ENCODE measurements at places on chromosomes 4 and X.

GRCh38 chr4:7002336-7002735 lies 40.8 kb upstream of the TADA2B start:
- DNase-seq = no peak

- DNase-seq = no peak
These were observed 9.5 kb downstream of the EPGN start for GRCh38 chr4:74317616-74318246.

DNA sequence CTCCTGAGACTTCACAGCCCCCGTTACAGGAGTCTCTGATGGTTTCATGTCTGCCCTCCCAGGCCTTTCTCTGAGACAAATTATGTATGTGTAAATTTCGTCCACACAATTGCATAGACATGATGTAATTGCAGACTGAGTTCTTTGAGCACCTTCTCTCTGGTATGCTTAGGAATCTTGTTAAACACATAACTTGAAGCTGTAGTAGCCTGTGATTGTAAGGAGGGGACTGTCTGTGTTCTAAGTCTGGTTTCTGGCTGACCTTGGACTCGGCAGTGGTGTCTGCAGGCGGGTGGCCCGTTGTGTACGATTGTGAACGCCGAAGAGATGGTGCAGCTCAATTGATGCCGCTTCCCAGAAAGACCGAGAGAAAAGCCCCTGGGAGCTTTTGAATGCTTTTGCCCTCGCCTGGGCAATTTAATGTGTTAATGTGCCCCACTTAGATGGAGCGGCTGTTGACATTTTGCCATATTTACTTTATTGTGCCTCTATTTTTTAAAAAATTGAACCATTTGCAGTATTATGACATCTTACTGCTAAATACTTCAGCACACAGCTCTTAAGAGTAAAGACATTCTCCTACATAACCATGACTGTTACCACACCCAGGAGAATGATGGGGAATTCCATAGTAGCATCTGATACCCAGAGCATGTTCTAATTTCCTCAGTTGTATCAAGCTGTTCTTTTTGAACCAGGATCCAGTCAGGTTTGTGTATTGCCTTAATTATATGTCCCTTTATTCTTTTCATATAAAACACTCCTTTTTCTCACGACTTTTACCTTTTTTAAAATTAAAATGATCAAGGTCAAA lies 58.4 kb upstream of the TADA2B start:
- no peak for DNase-seq

DNA sequence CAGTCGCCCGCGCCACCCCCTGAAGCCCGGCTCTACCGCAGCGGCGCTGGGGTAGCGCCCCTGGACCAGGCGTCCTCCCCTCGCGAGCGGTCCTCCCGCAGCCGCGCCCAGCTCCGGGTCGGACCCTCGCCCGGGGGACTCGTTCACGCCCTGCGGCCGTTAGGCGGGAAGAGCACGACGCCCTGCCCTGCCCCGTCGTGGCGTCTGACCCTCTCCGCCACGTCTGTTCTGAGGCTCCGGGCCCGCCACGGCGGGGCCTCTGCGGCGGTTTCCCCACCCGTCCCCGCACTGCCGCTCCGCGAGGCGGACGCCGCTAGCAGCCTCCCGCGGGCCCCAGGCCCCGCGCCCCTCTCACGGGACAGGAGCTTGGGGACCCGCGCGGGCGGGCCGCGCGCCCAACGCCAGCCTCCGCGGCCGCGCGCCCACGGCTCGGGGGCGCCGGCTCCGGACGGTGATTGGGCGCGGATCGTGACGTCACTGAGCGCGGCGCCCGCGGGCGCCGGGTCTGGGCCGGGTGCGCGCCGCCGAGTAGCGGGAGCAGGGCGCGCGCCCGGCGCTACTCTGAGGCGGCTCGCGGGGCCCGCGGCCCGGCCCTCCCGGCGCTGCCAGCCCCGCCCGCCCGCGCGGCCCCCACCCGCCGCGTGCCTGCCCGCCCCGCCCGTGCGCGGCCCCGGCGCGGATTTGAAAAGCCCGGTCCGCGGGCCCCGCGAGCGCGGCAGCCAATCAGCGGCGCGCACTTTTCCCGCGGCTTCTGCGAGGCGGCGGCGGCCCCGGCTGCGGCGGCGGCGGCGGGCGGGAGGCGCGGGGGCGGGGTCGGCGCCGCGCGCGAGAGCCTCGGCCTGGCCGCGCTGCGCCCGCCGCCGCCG lies at the start of gene NSD2:
TSS of gene NSD2 (plus strand) at position 816 of the 866 bp plus-strand sequence. CDS start 29,262 bp downstream, outside the sequence.
- peak; percentile 90 for DNase-seq

DNA sequence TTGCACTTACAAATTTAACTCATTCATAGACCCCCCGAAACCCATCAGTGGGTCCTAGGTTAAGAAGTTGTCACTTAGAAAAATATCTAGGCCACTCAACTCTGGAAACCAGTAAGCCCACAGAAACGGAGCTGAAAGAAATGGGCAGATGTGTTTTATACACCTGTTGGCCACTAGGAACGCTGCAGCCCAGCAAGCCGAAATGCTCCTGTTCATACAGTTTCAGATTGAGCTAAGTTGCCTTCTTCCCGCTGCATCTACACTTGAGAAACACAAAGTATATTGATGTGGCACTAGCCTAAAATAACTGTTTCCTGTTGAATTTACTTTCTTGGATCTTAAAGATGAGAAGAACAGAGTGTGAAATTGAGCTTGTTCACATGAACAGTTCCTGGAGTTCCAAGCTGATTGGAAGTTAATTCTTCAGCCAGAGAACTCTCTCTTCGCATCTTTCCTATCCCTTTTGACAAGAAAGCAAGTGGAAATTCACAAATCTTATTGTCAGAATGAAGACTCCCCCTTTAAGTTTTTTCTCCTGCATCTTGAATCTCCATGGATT lies 174.1 kb downstream of the RBMX2 start:
- DNase-seq = peak; percentile 14

DNA sequence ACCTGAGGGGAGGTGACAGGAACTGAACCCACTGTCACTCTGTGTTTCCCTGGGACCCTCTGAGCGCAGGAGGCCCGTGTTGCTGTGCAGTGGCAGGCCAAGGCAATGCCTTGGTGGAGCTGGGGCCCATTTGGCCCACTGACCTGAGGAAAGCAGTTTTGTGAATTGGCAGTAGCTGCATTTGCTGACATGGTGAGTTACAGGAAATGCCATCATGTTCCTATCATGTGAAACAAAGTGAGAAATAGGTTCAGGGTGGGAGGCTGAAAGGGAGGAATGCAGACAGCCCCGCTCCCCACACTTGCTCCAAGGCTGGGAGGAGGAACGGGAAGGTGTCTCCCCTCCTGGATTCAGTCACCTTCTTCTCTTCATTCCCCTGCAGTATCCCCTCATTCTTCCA lies 146.1 kb downstream of the PTTG2 start:
- DNase-seq = no peak

GRCh38 chr4:164894702-164895101 lies 17.7 kb downstream of the APELA start:
- no peak for DNase-seq

DNA sequence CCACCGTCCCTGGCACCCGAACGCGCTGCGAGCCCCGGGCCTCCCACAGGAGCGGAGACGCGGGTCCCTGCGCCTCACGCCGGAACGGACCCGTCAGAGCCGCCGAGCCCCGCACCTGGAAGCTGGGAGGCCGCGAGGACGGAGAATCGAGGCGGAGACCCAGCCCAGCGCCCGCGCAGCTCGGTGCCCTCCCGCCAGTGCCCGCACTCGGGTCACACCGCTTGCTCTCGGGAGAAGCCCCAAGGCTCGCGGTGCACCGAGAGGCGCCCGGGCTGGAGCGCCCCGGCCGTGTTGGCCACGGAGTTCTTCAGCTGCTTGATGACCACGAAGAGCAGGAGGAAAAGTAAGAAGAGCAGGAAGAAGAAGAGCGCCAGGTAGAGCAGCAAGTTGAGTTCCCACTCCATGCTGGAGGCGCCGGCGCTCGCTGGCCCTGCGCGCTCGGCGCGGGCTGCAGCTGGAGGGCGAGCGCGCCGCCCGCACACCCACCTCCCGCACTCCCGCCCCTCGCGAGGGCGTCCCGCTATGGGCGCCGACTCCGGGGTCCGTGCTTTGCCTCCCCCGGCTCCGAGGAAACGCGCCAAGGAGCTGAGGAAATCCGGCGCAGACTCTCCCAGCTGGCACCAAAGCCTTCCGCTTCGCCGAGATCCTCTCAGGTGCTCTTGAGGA lies at the start of gene SMIM43:
TSS of gene SMIM43 (minus strand) at position 463 of the 666 bp plus-strand sequence. CDS start at position 404, 59 bp downstream.
- DNase-seq = no peak

GRCh38 chrX:110036162-110037033 lies 33.5 kb downstream of the TMEM164 start:
- no peak for DNase-seq

DNA sequence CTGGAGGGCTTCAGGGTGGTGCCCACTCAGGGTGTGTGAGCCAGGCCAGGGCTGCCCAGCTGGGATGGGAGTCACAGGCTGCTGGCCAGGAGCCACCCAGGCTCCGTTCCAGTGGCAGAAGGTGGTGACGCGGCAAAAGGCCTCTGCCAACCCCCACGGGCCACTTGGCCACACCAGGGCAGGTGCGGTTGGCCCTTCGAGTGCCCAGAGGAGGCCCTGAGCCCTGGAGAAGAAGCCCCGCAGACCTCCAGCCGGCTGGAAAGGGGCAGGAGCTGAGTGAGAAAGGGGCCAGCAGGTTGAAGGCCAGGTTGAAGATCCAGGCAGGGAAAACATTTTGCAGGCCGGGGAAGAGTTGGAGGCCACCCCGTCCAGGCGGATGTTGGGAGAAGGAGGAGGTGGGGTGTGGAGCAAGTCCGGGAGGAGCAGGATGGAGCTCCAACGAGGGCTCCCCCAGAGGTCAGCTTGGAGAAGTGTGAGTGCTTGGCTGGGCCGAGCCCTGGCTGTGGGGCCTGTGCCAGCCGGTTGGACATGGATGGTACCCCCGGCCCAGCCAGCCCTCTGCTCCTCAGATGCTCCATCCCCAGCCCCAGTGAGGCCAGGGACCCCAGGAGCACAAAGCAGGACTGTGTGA lies 2.8 kb upstream of the CPLX1 start:
- no peak for DNase-seq

GRCh38 chr4:965766-966134 lies 7.6 kb downstream of the DGKQ start:
- DNase-seq = no peak

- DNase-seq = no peak
These were observed 428.0 kb downstream of the ZNF674 start for GRCh38 chrX:46117234-46117633.

- DNase-seq = no peak
These were observed 24.5 kb upstream of the WDR1 start for GRCh38 chr4:10140866-10141759.

DNA sequence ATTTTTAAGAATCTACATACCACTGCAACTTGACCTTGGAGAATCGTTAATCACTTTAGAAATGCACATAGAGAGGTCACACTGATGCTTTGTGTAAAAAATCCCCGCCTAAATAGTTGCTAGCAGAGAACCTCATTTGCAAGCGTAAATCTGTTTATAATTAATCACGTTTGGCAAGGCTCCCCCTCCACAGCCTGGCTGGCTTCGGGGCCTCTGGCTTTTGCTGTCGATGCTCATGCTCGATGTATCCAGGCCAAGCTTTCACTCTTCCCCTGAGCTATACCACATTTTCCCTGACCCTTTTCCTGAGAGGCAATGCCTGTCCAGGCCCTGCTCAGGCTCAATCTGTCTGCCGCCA lies 23.4 kb downstream of the CYTL1 start:
- no peak for DNase-seq

- no peak for DNase-seq
These were observed 113.3 kb upstream of the ATP6AP2 start for GRCh38 chrX:40467454-40467853.

DNA sequence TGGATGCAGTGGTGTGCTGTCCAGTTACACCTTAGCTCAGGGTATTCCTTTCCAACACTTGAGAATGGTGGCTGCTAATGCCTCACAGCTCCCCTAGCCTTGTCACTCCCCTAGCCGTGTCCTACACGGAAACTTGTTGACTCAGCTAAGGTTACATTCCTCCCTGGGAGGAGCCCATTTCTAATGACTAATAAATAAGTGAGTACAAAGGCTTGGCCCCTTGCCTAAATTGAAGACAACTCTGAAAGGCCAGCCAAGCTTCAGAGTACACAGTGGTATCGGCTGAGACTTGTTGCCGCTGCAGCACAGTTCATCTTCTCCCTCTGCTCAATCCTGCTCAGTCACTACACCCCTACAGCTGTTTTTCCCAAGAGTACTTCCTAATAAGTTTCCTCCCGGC lies 21.2 kb upstream of the SLC25A31 start:
- no peak for DNase-seq

- DNase-seq = no peak
These were observed 140.8 kb downstream of the FRAS1 start for GRCh38 chr4:78197947-78198346.

DNA sequence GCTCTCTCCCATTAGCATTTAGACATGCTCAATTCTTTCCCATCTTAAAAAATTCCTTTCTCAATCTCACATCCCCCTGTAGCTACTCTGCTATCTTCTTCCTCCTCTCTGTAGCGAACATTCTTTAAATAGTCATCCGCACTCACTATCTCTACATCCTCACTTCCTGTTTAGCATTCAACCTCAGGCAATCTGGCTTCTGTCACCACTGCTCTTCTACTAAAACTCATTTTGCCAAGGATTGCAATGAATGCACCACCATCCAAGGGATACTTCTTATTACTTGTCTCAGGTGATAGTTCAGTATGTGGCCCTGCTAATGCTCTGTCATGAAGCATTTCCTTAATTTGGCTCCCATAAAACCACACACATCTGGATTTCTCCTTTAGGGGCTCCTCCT lies 10.9 kb upstream of the TET2 start:
- DNase-seq = no peak

DNA sequence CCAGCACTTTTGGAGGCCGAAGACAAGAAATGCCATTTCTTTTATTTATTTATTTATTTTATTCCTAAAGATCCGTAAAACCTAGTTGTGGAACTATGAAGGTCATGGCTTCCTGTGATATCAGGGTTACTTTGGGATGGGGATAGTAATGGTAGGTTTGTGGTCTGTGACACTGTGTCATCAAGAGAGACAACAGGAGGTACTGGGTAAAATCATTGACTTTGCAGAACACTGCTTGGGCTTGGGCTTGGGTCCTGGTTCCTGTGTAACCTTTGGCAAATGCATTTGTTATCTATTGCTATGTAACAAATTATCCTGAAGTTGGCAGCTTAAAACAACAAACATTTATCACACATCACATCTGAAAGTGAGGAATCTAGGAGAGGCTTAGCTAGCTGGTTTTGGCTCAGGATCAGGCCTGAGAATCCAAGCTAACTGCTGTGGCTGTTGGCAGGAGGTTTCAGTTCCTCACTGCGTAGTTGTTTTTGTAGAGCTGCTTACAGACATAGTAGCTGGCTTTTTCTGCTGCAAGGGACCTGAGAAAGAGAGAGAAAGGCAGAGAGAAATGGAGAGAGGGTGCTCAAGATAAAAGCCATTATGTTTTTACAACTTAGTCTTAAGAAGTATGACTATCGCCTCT lies 576.4 kb upstream of the SLIT2 start:
- DNase-seq = no peak

DNA sequence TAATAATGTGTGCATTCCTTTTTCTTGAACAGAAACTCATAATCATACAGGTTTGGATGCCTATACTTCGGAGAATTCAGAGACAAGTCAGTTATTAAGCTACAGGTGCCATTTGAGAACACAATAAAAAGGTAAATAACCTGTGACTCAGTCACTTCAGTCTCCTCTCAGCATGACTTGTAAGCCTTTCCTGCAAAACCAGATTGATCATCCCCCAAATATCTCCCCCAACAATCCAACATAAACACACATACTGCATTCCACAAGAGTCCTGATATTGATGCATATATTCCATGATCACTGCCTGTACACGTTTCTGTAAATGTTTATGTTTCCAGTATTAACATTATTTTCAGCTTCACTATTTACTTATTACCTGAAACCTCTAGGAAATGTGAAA lies 110.8 kb downstream of the PWWP3B start:
- DNase-seq = no peak

GRCh38 chr4:158015241-158015640 lies 157.6 kb downstream of the GASK1B start:
- DNase-seq = no peak
